ENCODE measurements at places on chromosomes 6 and 20.

DNA sequence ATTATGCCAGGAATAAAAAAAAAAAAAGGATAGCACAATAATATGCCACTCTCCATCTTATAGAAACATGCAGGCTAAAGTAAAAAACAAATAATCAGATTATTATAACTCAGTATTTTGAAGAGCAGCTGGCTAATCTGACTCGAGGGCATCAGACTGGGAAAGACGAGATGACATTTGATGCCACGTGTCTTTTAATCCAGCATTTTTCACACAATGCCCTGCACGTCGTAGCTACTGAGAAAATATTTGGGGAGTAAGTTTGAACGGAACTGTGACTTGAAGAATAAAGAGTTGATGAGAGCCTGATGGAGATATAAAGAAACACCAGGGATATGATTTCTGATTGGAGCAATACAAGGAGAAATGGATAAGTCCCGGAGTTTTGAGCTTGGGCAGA, 237.7 kb downstream of the ARID1B start:
- no peak for DNase-seq

DNA sequence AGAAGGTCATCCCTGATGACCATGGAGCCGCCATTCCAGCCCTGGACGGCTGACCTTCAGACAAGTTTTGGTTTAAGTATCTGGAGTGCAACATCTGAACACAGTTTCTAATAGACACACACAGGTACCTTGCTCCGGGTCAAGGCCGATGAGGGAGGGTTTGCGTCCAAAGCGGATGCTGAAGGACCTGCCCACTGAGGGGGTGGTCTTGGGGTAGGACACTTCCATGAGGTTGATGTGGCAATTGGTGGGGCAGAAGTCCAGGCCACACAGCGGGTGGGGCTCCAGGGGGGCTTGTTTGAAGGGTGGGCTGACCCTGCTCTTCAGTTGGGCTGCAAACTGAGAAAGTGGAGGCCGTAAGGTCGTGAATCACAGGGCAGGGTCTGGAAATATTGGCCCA, 177.9 kb downstream of the PREX1 start:
- no peak for DNase-seq

- DNase-seq, result no peak
These were observed 9.4 kb upstream of the GATA5 start for GRCh38 chr20:62485062-62485700.

GRCh38 chr20:24450624-24451376, 18.6 kb upstream of the SYNDIG1 start:
- no peak for DNase-seq

GRCh38 chr6:17600527-17601385, 654 bp downstream of the FAM8A1 start:
- peak; percentile 29 for DNase-seq
